ENCODE measurements at places on chromosomes 5 and 9. TPM values are rescaled to one million over a fixed set of nuclear protein-coding genes. Genes with fewer than 3 reads are reported as not detected.

CCNI2 gene
- not detected for total RNA-seq

AGXT2 gene
- total RNA-seq: not detected

FAM78A gene
- total RNA-seq: 0.52 TPM

BARX1 gene
- total RNA-seq: not detected

MCC gene
- total RNA-seq: 50.8 TPM

MVB12B gene
- 1.4 TPM for total RNA-seq

FGFR4 gene
- 36.5 TPM for total RNA-seq

PRLR gene
- total RNA-seq: not detected

SUSD1 gene
- 18.4 TPM for total RNA-seq

BTNL9 gene
- total RNA-seq: not detected

CTSL gene
- 596 TPM for total RNA-seq
